IMR-90 (cell line): ENCODE measurements at places on chromosomes 4 and X. TPM values are rescaled to one million over a fixed set of nuclear protein-coding genes. Genes with fewer than 3 reads are reported as not detected.

S100G gene
- not detected in 2 replicates for polyA plus RNA-seq

UGT2B10 gene
- polyA plus RNA-seq = not detected in 2 replicates

DNA sequence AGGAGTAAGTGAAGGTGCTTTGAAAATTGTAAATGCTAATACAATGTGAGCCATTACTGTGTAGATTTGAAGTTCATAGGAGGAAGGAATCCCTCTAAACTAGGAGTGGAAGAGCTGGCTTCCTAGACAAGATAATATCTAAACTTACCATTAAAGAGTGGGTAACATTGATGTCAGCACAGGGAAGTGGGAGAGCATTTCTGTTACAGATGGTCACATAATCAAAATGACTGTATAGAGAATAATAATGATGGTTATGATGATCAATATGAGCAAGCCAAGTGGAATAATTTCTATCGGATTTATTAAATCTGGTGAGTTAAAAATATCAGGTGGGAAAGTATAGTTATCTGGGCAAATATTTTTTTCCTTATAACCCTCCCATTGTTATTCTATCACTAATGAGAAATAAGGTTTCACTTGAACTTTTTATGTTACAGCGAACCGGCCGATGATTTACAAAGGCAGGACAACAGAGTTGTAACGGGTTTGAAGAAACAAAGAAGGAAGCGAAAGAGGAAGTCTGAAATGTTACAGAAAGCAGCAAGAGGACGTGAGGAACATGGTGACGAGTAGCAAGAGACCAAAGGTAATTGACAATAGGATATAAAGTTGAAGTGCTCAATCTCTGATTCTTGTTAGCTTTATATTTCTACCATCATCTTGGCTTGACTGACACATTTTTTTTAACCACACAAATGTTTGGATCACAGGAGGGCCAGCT is 43.5 kb downstream of the FMR1NB start:
- H3K27ac ChIP-seq = no peak overlapping the region
- no peaks in the 10 kb centered on the region for H3K36me3 ChIP-seq
- no peaks in the 10 kb centered on the region for H3K4me1 ChIP-seq
- no peak for DNase-seq
- H3K27me3 ChIP-seq = no peaks in the 10 kb centered on the region
- H3K4me3 ChIP-seq = no peak overlapping the region

UVSSA gene
- 8.4 and 9.4 TPM in 2 replicates for polyA plus RNA-seq

DNA sequence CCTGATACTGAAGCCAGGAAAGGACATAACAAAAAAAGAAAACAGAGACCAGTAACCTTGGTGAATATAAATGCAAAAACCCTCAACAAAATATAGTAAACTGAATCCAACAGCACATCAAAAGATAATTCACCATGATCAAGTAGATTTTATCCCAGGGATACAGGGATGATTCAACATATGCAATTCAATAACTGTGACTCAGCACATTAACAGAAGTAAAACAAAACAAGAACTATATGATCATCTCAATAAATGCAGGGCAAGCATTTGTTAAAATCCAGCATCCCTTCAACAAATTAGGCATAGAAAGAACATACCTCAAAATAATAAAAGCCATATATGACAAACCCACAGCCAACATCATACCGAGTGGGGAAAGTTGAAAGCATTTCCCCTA is 112.0 kb downstream of the HHIP start:
- H3K36me3 ChIP-seq = no peaks in the 10 kb centered on the region
- no peak overlapping the region for H3K27ac ChIP-seq
- H3K4me1 ChIP-seq = no peaks in the 10 kb centered on the region
- no peak overlapping the region for H3K4me3 ChIP-seq

GRCh38 chr4:137949746-137950145 is 292.4 kb downstream of the SLC7A11 start:
- no peaks in the 10 kb centered on the region for H3K4me1 ChIP-seq
- H3K4me3 ChIP-seq = no peak overlapping the region
- H3K36me3 ChIP-seq = no peaks in the 10 kb centered on the region
- no peak overlapping the region for H3K27ac ChIP-seq

IQSEC2 gene
- 11.4 and 13.0 TPM in 2 replicates for polyA plus RNA-seq

DHRSX gene
- polyA plus RNA-seq = 38.0 and 42.7 TPM in 2 replicates

GRCh38 chr4:15332377-15332776 is 95.5 kb upstream of the C1QTNF7 start:
- H3K36me3 ChIP-seq = no peaks in the 10 kb centered on the region
- H3K27me3 ChIP-seq = no peaks in the 10 kb centered on the region
- no peak overlapping the region for H3K27ac ChIP-seq
- peaks cover 10% of the 10 kb centered on the region for H3K4me1 ChIP-seq
- no peak for DNase-seq
- H3K4me3 ChIP-seq = no peak overlapping the region

DNA sequence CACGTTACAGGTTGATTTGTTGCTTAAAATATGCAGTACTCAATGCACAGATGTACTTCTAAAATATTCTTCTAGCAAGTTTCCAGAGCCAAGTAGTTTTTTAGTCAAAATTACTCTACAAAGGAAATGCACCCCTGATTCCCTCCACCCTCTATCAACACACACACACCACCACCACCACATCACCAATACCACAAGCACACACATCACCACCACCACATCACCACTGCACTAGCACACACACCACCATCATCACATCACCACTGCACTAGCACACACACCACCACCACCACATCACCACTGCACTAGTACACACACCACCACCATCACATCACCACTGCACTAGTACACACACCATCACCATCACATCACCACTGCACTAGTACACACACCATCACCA is 105.2 kb upstream of the FRG1 start:
- no peak overlapping the region for H3K4me3 ChIP-seq
- no peaks in the 10 kb centered on the region for H3K27me3 ChIP-seq
- H3K36me3 ChIP-seq = no peaks in the 10 kb centered on the region
- peak; percentile 2 for DNase-seq
- H3K27ac ChIP-seq = no peak overlapping the region

DNA sequence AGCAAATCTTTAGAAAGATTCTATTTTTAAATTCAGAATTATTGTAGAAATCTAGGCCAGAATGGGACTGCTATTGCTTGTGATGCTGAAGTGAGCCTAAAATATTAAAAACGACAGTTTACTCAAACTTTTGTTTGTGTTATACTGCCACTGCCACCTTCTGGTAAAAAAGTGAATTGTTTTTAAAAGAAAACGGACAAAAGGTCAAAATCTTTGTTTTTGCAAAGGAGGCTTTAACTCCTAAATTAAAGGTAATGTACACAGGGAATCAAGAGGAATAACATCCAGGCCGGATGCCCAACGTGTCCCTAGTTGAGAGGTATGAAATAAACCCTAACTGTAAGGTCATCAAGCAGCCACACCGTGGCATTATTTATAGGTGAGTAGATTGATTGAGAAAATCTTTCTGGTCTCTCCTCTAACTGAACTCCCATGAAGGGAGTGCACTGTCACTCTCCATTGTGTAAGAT is 338.3 kb upstream of the GALNT7 start:
- H3K27me3 ChIP-seq = no peaks in the 10 kb centered on the region
- H3K4me3 ChIP-seq = no peak overlapping the region
- H3K27ac ChIP-seq = no peak overlapping the region
- no peaks in the 10 kb centered on the region for H3K36me3 ChIP-seq
- H3K4me1 ChIP-seq = peaks cover 4% of the 10 kb centered on the region; the same call in 1 of the 2 replicates
- peak; percentile 21 for DNase-seq

EVC2 gene
- polyA plus RNA-seq = 2.4 and 2.7 TPM in 2 replicates

PPEF1 gene
- not detected in 2 replicates for polyA plus RNA-seq

- H3K36me3 ChIP-seq = no peaks in the 10 kb centered on the region
- peaks cover 3% of the 10 kb centered on the region; the same call in 1 of the 2 replicates for H3K4me1 ChIP-seq
- no peak for DNase-seq
These were observed 204.4 kb downstream of the NSUN7 start for GRCh38 chr4:40954088-40954668.

GRCh38 chr4:110085131-110085530 is 113.3 kb downstream of the ELOVL6 start:
- H3K27me3 ChIP-seq = no peaks in the 10 kb centered on the region
- H3K4me3 ChIP-seq = no peak overlapping the region
- no peak overlapping the region for H3K27ac ChIP-seq
- H3K36me3 ChIP-seq = no peaks in the 10 kb centered on the region

DNA sequence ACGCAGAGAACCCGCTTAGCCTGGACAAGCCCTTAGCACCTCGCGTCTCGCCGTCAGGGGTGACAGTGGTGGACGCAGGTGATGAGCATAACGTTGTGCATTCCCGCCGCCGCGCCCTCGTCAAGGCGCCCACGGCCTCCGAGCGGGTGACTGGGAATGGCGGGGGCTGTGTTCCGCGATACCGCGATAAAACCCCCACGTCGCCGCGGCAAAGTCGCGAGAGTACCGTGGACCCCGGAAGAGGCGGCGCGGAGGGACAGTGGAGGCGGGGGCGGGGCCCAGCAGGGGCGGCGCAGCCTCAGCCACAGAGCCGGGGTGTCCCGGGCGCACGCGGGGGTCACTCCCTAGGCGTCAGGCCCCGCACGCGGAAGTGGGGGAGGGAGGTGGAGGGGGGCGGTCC is 53.8 kb downstream of the ZFYVE28 start:
- peak overlapping the region; percentile 40 for H3K4me3 ChIP-seq
- H3K27me3 ChIP-seq = peaks cover 28% of the 10 kb centered on the region
- H3K27ac ChIP-seq = no peak overlapping the region
- no peaks in the 10 kb centered on the region for H3K36me3 ChIP-seq
- H3K4me1 ChIP-seq = no peaks in the 10 kb centered on the region
- no peak for DNase-seq

- no peaks in the 10 kb centered on the region for H3K4me1 ChIP-seq
- no peak for DNase-seq
- no peak overlapping the region for H3K4me3 ChIP-seq
- H3K27me3 ChIP-seq = no peaks in the 10 kb centered on the region
- no peak overlapping the region for H3K27ac ChIP-seq
These were observed 66.6 kb upstream of the LIMCH1 start for GRCh38 chr4:41471126-41472071.

DNA sequence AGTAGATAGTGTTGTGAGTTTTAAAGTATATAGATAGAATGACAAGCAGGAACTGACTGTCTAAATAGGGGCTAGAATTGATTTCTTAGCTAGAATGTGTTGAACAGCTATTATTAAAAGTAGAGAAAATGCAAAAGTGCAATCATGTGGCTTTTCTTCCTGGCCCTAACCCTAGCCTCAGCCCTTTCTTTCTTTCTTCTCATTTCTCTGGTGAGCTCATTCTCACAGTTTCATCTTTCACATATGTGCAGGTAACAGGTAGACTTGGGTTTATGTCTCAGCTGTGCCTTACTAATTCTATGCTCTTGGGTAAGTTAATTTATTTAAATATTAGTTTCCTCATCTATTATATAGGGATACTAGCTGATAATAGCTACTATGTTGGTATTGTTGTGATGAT is 24.9 kb downstream of the FGF2 start:
- no peak overlapping the region for H3K4me3 ChIP-seq
- peaks cover 7% of the 10 kb centered on the region for H3K36me3 ChIP-seq
- no peaks in the 10 kb centered on the region for H3K27me3 ChIP-seq
- no peak for DNase-seq

MID1 gene
- 36.6 and 37.2 TPM in 2 replicates for polyA plus RNA-seq

MAGEA2B gene
- polyA plus RNA-seq = not detected in 2 replicates
